ENCODE measurements at places on chromosomes 6 and 20.

DNA sequence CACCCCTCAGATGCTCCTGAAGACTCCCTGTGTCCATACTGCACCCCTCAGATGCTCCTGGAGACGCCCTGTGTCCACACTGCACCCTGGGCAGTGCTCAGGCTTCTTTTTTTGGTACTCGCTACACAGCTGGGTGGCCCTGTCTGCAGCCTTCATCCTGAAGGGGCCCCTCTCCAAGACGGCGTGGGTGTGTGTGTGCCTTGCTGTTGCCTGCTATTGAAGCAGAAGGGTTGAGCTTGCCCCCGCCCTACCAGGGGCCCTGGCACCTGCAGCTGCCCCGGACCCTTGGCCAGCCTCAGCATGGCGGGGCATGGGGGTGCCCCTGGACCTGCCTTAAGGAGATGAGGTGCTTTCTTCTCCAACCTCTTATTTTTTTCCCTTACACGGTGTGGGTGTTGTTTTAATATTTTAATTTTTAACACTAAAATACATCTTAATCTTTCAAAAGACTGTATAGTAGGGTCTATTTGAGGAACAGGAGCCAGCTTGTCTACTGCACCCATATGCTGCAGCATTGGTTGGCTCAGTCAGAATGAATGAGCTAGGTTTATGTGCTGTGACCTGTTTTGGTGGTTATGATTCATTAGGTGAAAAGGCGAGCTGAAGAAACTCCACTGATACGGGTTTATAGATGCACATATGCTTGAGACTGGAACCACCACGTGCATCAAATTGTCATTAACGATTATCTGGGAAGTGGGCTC, 135.9 kb downstream of the AGPAT4 start:
- DNase-seq, result no peak

DNA sequence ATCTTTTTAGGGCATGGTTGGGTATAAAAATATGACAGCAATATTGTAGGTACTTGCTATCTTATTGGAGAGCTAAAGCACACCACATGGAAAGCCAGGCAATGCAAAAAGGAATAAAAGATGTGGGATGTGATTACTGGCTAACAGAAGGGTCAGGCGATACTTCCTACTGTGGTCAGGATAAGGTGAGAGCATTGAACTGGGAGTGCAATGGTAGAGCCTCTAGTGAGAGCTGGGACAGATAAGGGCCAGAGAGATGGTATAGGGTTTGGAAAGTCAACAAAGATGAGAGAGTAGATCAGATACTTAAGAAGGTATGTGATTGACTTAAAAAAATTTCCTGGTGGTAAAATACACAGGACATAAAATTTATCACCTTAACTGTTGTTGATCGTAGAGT, 160.7 kb upstream of the MAN1A1 start:
- DNase-seq, result no peak

- no peak for DNase-seq
Observed at GRCh38 chr20:24095756-24096155, 107.2 kb upstream of the GGTLC1 start.

DNA sequence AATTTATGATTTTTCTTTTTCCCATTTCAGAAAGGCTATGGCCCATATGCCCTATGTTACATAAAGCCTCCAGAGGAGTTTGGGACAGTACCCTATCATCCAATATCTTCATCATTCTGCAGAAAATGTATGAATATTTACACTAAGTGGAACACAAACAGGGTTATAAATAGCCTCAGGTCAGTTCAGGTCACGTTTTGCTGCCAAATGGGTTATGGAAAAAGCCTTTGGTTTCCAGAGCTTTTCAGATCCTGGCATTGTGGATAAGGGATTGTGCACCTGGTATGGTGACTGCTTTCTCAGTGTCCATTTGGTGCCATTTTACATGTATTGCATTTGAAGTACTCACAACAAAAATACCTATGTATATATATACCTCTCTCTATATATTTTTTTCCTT, 29.4 kb downstream of the UTRN start:
- no peak for DNase-seq

DNA sequence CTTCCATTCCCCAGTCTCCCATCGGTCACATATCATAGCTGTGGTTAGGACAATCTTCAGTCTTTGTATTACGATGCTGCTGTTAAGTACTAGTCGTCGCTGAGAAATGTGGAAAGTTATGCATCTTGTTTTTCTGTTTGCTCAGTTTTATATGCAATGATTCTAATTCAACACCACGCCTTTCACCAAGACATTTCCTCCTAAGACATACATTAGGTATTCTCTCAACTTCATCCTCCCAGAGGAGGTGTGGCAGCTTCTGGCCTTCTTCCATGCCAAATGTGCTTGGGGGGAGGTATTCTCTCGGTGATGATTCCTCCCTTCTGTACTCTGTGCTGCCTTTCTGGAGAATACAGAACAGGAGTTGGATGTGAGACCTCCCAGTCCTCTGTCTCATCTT, 66.1 kb downstream of the B4GALT5 start:
- no peak for DNase-seq

DNA sequence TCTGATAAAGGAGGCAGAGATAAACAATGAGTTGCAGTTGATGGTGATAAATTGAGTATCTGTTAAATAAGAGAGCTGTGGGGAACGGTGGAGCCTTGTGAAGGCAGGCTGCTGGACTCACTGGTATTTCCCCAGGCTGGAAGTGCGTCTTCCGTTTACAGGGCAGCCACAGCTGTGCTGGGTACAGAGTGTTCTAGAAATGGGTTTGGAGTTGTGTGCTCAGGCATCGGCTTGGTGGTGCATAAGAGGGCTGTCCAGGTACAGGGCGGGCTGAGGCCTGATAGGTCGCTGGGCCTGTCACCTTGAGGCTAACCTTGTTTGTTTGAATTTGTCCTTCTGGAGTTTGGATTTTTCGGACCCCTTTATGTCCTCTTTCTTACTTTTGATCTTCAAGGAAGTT, 39.3 kb downstream of the ARID1B start:
- no peak for DNase-seq

- no peak for DNase-seq
Observed at GRCh38 chr20:22578221-22579118, 5.9 kb downstream of the FOXA2 start.

GRCh38 chr6:146990821-146991798, 213.1 kb upstream of the STXBP5 start:
- DNase-seq, result no peak

DNA sequence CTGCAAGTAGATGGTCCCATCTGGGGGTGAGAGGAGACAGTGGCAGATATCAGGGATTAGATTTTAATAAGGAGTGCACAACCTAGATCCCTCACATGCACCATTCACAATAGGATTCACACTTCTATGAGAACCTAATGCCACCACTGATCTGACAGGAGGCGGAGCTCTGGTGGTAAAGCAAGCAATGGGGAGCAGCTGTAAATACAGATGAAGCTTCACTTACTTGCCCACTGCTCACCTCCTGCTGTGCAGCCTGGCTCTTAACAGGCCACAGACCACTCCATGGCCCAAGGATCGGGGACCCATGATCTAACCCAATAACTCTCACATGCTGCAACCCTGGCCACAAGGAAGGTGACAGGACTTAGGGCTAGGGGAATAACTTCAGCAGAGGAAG, 75.4 kb downstream of the ZNF133 start:
- no peak for DNase-seq

- no peak for DNase-seq
Observed at GRCh38 chr6:38933426-38933825, 115.2 kb upstream of the GLP1R start.

GRCh38 chr6:4914420-4915159, 89.2 kb downstream of the RPP40 start:
- DNase-seq, result no peak

DNA sequence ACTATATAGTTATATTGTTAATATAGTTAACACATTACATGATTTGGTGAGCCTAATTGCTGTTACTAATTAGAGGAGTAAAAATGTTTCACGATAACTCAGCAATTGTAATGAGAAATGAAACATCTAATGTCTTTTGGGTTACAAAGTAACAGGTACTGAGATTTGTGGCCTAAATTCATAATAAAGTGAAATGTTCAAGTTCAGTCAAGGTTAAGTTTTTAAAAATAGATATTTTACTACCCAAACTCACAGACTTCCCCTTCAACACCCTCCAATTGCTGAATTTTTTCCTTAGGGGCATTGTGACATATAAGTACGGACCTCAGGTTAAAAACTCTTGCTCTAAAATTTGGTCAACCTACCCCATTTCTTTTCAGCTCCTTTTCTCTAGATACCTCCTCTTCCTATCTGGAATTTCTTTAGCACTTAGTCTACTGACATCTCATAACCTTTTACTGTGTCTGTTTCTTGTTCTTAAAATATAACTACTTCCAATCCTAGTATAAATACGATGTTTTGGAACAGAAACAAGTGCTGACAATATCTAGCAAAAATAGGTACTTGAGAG, 112.3 kb upstream of the PRSS16 start:
- no peak for DNase-seq

- no peak for DNase-seq
Observed at GRCh38 chr6:154377726-154378125, 21.1 kb upstream of the IPCEF1 start.

GRCh38 chr6:119636060-119636459, 286.5 kb upstream of the MAN1A1 start:
- DNase-seq, result no peak

- DNase-seq, result no peak
Observed at GRCh38 chr6:157832250-157832967, 9.4 kb downstream of the SNX9 start.

GRCh38 chr20:38692436-38693411, 31.6 kb upstream of the SLC32A1 start:
- peak; percentile 59 for DNase-seq

GRCh38 chr6:112665114-112665513, 318.0 kb downstream of the RFPL4B start:
- no peak for DNase-seq

GRCh38 chr6:13201336-13201735, 127.0 kb downstream of the TBC1D7 start:
- DNase-seq, result no peak

GRCh38 chr6:35078226-35078850, 62.8 kb downstream of the TCP11 start:
- DNase-seq, result no peak

GRCh38 chr6:10146715-10147451, 268.0 kb downstream of the TFAP2A start:
- DNase-seq, result peak; percentile 11

DNA sequence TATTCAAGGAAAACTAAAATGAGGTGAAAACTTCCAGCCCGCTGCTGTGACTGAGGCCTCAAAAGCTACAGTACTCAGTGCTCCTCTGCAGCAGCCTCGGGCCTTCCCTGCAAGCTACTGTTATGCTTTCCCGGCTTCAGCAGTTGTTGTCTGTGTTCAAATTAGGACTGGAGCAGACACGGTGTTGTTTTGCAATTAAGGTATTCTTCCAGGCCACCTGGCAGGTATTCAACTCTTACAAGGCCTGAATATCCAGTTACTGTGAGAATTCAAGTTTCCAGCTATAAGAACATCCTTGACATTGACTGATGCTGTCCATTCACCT, 10.7 kb downstream of the TXNDC5 start:
- no peak for DNase-seq

GRCh38 chr6:130516604-130517003, 150.8 kb downstream of the TMEM200A start:
- DNase-seq, result no peak

GRCh38 chr20:61505508-61505907, 253.4 kb downstream of the CDH4 start:
- DNase-seq, result no peak

- no peak for DNase-seq
Observed at GRCh38 chr6:163962627-163963117, 548.2 kb downstream of the QKI start.

- no peak for DNase-seq
Observed at GRCh38 chr20:35735826-35736470, 6.1 kb downstream of the RBM39 start.
